HS-27A (cell line): ENCODE measurements at places on chromosomes 11 and 22.

DNA sequence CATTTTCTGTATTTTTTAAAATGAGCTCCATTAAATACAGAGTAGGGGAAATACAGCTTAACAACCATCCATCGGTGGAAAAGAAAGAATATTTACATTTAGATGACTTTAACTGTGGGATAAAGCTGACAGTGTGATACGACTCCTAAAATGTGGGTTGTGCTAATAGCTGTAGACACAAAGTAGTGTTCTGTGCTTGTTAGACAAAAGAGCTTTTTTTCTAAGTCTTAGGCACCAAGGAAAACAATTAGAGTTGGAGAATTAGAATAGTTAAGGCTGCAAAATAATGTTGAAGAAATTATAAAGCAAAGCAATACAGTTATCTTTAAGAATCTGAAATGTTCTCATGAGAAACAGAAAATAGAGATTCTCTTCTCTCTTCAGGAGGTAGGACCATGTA lies 307.7 kb upstream of the KIRREL3 start:
- DNase-seq: no peak

GRCh38 chr22:19149047-19149883 lies 827 bp downstream of the GSC2 start:
- DNase-seq: no peak

DNA sequence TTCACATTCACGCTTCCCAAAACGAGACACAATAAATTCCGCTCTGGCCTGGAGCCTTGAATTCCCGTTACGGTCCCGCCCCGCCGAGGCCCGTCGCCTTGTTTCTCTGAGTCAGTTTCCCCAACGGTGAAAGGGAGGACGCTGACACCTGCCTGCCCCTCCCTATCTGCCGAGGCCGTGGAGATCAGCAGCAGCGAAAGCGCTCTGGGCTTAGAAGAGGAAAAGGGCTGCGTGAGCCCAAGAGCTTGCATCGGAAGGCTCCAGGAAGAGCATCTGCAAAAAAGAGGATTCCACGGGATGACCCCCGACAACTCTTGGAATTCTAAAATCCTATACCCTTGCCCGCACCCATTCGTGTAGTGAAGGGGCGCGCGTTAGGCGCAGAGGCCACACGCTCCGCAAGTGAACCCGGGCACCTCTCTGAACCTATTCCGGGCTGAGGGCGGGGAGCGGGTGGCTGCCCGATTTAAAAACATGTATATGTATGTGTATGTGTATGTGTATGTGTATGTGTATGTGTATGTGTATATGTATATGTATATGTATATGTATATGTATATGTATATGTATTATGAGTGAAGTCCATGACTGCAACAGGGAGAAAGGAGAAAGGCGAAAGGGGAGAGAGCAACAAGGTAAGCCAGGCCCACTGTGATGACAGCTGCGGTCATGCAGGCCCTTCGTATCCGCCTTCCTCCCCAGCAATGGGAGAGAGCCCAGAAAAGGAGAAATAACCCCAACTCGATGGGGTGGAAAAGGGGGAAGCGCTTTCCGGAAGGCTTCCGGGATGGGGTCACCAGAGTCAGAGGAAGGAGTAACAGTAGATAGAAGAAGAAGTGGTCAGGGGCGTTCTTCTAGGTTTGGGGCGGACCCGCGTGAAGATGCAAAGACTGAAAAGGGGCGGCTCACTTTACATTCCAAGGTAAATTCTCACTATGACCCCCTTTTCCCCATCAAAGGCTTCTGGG lies 948 bp upstream of the MRTFA start:
- DNase-seq: no peak

- no peak for DNase-seq
Observed at GRCh38 chr11:6652182-6652581, 3.4 kb downstream of the DCHS1 start.

GRCh38 chr11:73158356-73159051 lies 16.4 kb upstream of the FCHSD2 start:
- DNase-seq: peak; percentile 42

- DNase-seq: no peak
Observed at GRCh38 chr22:35126993-35127392, 61.0 kb downstream of the ISX start.

DNA sequence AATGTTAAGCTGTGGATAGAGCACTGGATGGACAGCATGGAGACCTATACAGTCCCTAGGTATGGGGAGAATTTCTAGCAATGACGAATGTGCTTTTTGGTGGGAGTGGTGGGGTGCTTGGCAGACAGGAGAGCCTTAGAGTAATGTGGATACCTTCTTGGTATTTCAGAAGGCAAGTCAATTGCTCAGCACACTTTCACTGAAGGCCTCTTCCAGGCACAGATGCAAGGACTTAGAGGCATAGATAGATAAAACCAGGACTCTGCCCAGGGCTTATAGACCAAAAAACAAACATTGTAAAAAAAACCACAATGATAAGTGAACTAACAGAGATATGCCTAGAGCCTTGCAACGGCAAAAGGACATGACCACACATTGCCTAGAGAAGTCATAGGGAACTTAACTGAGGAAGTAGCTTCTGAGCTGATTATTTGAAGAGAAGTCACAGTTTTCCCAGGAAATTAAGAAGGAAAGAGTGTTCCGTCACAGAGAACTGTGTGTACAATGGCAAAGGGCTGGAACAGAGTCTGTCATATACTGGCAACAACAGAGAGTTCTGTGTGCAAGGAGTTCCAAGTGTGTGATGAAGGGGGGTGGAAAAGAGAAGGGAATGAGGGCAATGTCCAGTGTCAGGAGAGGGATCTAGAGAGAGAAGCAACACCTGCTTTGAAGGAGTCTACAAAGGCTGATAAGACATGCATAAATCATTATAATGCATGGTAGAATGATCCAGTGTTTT lies 65.9 kb upstream of the PICALM start:
- DNase-seq: no peak

GRCh38 chr11:128500493-128500892 lies 86.9 kb downstream of the ETS1 start:
- DNase-seq: no peak

GRCh38 chr11:108847298-108847990 lies 182.6 kb downstream of the DDX10 start:
- no peak for DNase-seq

- DNase-seq: no peak
Observed at GRCh38 chr11:113148652-113149051, 165.7 kb upstream of the TTC12 start.

- no peak for DNase-seq
Observed at GRCh38 chr11:96906476-96906875, 516.7 kb downstream of the JRKL start.

GRCh38 chr11:15901790-15902189 lies 454.6 kb downstream of the SOX6 start:
- DNase-seq: no peak

GRCh38 chr11:123483466-123483865 lies 53.4 kb downstream of the GRAMD1B start:
- DNase-seq: no peak

DNA sequence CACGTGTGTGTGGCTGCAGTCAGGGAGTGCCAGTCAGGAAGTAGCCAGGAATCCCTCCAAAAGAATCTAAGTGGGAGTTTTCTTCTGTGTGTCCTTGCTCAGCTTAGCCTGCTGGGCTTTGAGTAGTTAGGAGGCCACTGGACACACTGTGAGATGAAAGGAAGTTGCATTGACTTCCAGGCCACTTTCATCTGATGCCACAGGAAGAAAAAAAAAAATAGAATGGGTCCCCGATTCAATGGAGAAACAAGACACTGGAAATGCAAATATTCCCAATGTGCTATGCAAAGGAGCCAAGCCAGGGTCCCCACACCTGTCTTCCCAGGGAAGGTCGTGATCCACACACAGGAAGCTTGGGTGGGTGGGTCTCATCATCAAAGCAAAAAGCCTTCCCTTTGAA lies 95.6 kb upstream of the E2F8 start:
- DNase-seq: no peak

GRCh38 chr11:1748636-1749394 lies 1.6 kb downstream of the IFITM10 start:
- DNase-seq: no peak

DNA sequence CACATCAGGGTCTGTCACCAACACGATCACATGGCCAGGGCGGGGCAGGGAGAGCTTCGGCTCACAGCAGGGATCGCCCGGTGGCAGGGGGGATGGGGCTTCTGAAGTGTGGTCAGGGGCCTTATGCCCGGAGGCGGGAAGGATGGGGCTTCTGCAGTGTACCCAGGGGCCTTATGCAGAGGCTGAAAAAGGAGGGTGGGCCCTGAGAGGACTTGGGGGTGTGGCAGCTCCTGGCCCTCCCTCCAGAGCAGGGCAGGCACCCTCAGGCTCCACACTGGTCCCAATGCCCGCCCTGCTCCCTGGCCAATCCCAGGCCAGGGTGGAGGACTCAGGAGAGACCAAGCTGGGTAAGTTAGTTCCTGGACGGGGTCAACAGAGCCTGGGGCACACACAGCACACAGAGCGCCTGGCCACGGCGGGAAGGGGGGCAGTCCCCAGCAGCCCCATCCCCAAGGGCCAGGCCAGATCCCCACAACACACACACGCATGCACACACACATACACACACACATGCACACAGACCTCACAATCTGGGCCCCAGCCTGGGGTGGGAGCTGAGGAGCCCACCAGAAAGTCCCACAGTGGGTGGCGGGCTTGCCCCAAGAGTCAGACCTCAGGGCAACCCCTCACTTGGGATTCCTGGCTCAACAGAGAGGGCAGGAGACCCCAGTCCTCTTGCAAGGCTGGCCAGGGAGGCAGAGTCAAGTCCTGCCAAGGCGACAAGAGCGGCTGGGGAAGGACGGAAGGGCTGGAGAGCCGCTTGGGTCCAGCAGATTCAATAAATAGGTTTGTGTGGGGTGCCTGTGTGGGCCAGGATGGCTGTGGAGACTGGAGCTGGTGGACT lies 1.1 kb upstream of the CEND1 start:
- DNase-seq: no peak

DNA sequence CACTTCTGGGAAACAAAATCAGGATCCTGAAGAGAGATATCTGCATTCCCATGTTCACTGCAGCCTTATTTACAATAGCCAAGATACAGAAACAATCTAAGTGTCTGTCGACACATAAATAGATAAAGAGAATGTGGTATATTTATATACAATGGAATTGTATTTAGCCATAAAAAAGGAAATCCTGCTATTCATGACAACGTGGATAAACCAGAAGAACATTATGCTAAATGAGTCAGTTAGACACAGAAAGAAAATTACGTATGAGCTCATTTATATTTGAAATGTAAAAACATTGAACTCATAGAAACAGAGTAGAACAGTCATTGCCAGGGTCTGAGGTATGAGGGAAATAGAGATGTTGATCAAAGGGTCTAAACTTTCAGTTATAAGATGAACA lies 6.1 kb downstream of the MRPL17 start:
- DNase-seq: no peak

GRCh38 chr22:47788461-47788860 lies 1026.0 kb downstream of the TBC1D22A start:
- DNase-seq: no peak

DNA sequence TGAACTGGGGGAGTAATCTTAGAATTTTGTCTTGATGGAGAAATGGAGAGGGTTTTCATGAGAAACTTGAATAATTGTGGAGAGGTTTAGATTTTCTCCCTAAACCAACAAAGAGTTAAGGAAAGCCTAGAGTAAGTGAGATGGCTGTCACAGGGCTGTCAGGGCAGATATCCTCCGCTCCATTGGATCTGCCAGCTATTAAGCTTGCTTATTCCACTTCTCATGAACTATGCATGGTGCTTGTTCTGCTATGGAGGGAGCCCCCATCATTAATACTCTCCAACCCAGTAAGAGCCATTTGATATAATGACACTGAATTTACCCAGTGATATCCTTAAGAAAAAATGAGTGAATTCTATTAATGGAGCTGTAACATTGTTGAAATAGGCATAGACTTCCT lies 342.8 kb upstream of the MTNR1B start:
- DNase-seq: no peak

DNA sequence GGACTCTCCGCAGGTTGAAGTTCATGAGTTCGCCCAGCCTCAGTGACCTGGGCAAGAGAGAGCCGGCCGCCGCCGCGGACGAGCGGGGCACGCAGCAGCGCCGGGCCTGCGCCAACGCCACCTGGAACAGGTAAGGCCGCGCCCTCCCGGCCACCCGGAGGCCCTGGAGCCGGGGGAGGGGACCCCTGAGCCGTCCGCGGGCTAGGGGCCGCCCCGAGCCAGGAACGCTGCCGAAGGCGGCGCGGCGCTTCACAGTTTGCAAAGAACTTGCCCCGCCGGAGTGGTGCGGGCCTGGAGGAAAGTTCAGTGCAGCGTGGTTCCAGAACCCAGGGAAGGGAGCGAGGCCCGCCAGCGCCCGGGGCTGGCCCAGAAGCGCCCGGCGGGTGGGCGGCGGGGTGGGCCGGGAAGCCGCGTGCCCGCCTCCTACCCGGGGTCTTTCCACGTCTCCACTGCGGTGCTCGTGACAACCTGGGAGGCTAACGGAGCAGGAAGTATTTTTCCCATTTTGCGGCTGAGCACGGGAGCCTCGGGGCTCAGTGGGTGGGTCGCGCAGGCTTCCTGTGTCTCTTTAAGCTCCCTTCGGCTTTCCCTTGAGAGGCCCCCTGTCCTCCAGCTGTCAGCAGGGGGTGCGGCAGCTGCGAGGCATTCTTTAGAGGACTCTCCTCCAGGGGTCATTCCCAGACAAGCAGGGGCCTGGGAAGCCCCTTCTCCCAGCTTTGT lies 635 bp downstream of the PRR5 start:
- DNase-seq: no peak

- no peak for DNase-seq
Observed at GRCh38 chr22:23138584-23139435, 3.0 kb downstream of the RSPH14 start.

GRCh38 chr11:93198215-93198845 lies 539 bp upstream of the SLC36A4 start:
- peak; percentile 17 for DNase-seq

DNA sequence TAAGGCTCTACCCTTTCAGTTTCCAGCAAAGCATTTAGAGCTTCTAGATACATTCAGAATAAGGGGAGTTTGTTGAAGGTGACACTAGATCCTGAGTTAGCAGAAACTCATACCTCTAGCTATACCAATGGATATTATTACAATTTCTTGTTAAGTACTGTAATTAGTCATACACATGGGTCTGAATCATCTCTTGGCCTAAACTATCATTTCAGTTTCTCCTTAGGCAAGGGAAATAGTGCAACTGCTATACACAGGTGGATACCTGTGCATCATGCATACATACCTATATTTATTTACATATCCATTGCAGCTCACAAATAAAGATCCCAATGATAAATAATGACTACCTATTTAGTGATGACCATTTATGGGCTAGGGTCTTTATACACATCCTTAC lies 45.1 kb upstream of the PAX6 start:
- no peak for DNase-seq

- no peak for DNase-seq
Observed at GRCh38 chr11:98100689-98101088, 920.1 kb upstream of the CNTN5 start.

DNA sequence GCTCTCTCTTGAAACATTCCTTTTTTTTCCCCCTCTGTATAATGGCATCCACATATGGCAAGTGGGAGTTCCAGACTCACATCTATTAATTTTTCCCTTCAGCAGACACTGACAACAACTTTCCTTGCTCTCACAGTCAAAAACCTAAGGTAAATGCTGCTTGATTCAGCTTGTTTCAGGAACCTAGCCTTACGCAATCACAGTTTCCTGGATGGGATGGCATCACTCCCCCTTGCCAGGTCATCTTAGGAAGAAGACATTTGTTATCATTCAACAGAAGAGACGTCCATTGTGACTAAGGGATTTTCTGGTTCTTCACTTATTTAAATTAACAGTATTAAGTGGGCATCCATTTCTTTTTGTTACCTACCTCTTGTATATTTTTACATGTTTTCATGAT lies 112.0 kb upstream of the PDGFD start:
- no peak for DNase-seq

GRCh38 chr22:19764299-19764593 lies 3.7 kb downstream of the TBX1 start:
- DNase-seq: no peak
